Mononuclear cell (primary cell): ENCODE measurements at places on chromosomes 6 and 20. TPM values are rescaled to one million over a fixed set of nuclear protein-coding genes. Genes with fewer than 3 reads are reported as not detected.

WFDC2 gene
- total RNA-seq: not detected

DEFB119 gene
- not detected for total RNA-seq

OPRM1 gene
- total RNA-seq: not detected

LAMA4 gene
- total RNA-seq: 0.42 TPM

CST4 gene
- total RNA-seq: not detected

BEND3 gene
- 1.5 TPM for total RNA-seq

CRISP2 gene
- not detected for total RNA-seq

MTFR2 gene
- 3.9 TPM for total RNA-seq

F13A1 gene
- total RNA-seq: 158 TPM

EYA4 gene
- not detected for total RNA-seq

CD40 gene
- 10.2 TPM for total RNA-seq

SCGN gene
- total RNA-seq: not detected

MEP1A gene
- not detected for total RNA-seq

MOG gene
- not detected for total RNA-seq

DLL1 gene
- 1.8 TPM for total RNA-seq

TTBK1 gene
- total RNA-seq: under 0.01 TPM

TAF4 gene
- total RNA-seq: 7.7 TPM

ADGB gene
- total RNA-seq: not detected

AGER gene
- 1.5 TPM for total RNA-seq

EYA2 gene
- total RNA-seq: 0.10 TPM

PAQR8 gene
- 2.0 TPM for total RNA-seq

EIF6 gene
- 33.9 TPM for total RNA-seq

ROMO1 gene
- total RNA-seq: 26.1 TPM

SPDEF gene
- 0.31 TPM for total RNA-seq
